ENCODE measurements at places on chromosomes 2 and 18. TPM values are rescaled to one million over a fixed set of nuclear protein-coding genes. Genes with fewer than 3 reads are reported as not detected.

Gene MC5R
- total RNA-seq = not detected

Gene GALNT14
- 0.83 TPM for total RNA-seq

Gene PDE1A
- total RNA-seq = 6.7 TPM

Gene IL1RL2
- total RNA-seq = 3.1 TPM

Gene LOXL3
- total RNA-seq = 12.6 TPM

Gene LIMS1
- 52.7 TPM for total RNA-seq

Gene SULT1C2
- 0.26 TPM for total RNA-seq

Gene CNGA3
- total RNA-seq = under 0.01 TPM

Gene SPATA3
- total RNA-seq = not detected

Gene CFAP53
- total RNA-seq = 0.99 TPM

Gene IFIH1
- 11.4 TPM for total RNA-seq

Gene NT5DC4
- total RNA-seq = not detected

Gene HOXD8
- total RNA-seq = not detected

Gene CFC1
- not detected for total RNA-seq

Gene CD226
- 0.33 TPM for total RNA-seq

Gene ITGB6
- total RNA-seq = not detected

Gene ERICH2
- 3.1 TPM for total RNA-seq

Gene SLC9A4
- not detected for total RNA-seq

Gene MAPRE2
- total RNA-seq = 8.2 TPM

Gene PDCD1
- not detected for total RNA-seq

Gene HRH4
- under 0.01 TPM for total RNA-seq

Gene EFEMP1
- total RNA-seq = 615 TPM

Gene CDK15
- 1.3 TPM for total RNA-seq

Gene TGFBRAP1
- total RNA-seq = 14.1 TPM

Gene NOL4
- total RNA-seq = not detected

Gene SKA1
- 1.0 TPM for total RNA-seq

Gene GREB1L
- total RNA-seq = 0.26 TPM

Gene SAG
- not detected for total RNA-seq

Gene IGFBP2
- 36.3 TPM for total RNA-seq

Gene KYNU
- 1.5 TPM for total RNA-seq

Gene APCDD1
- total RNA-seq = 17.3 TPM

Gene SLC5A7
- not detected for total RNA-seq

Gene TBR1
- not detected for total RNA-seq

Gene ARL4C
- total RNA-seq = 50.6 TPM

Gene REG1B
- total RNA-seq = not detected

Gene MYL1
- total RNA-seq = not detected

Gene ZNF521
- 23.6 TPM for total RNA-seq

Gene LDLRAD4
- not detected for total RNA-seq

Gene QPCT
- total RNA-seq = 3.9 TPM

Gene POTEI
- total RNA-seq = not detected

Gene VAMP5
- total RNA-seq = 69.5 TPM

Gene TRABD2A
- total RNA-seq = 14.4 TPM

Gene WDR75
- 54.0 TPM for total RNA-seq

Gene DNAH7
- total RNA-seq = 0.99 TPM

Gene AQP12A
- not detected for total RNA-seq

Gene MALL
- 3.1 TPM for total RNA-seq

Gene CHRNG
- total RNA-seq = not detected

Gene EFHD1
- total RNA-seq = not detected
